ENCODE measurements at places on chromosomes 4 and X.

DNA sequence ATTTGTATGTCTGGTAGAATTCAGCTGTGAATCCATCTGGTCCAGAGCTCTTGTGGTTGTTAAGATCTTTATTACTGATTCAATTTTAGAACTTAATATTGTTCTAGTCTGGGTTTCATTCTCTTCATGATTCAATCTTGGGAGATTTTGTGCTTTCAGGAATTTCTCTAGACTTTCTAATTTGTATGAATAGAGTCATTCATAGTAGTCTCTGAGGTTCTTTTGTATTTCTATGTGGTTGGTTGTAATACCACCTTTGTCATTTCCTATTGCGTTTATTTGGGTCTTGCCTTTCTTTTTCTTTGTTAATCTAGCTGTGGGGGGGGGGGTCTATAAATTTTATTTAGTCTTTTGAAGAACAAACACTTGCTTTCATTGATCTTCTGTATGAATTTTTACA, 824.8 kb upstream of the GALNTL6 start:
- no peak for DNase-seq

GRCh38 chr4:126790633-126791032, 842.1 kb upstream of the INTU start:
- no peak for DNase-seq

DNA sequence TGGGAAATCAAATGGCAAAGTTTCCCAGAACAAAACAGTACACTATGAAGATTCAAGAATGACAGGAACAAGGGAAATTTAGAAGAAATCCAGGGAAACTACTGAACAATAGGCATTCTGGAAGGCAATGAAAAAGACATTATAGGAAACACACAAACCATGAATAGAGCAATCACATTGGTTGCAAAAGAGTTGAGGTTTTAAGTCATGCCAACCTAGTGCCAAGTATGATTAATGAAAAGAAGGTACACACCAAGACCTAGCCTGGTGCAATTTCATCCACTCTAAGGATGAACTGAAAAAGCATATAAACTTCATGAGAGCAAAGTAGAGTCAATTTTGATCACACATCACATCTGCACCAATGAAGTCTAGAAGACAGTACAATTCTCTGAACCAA, 326.9 kb downstream of the PDHA2 start:
- DNase-seq: no peak

- no peak for DNase-seq
These were observed 149.8 kb downstream of the GBA3 start for GRCh38 chr4:22842360-22843018.

DNA sequence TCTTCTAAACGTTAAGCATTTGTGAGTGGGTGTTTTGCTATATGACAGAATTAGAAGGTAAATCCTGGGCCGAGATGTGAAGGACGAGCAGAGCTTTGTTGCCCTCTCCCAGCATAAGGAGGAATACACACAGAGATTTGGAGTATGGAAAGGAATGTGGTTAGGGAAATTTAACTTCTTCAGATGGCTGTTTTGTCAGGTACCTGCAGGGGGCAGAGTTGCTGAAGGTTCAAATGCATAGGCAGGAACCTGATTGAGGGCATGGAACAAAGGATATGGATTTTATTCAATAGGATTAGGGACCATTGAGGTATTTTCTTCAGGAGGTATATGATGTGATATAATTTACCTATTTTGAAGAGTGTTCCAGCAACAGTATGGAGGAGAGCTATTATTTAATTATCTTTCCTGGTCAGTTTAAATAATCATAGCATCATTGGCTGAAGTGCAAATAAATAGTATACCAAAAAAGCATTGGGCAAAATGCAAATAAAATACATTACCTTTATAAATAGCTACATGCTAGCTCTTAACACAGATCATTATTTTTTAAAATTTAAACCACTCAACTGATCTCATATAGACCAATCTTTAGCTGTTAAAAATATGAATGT, 143.6 kb downstream of the SLIT2 start:
- no peak for DNase-seq

- no peak for DNase-seq
These were observed 42.1 kb downstream of the RBPJ start for GRCh38 chr4:26362745-26363439.

GRCh38 chr4:14708574-14708973, 293.7 kb upstream of the CPEB2 start:
- DNase-seq: no peak

DNA sequence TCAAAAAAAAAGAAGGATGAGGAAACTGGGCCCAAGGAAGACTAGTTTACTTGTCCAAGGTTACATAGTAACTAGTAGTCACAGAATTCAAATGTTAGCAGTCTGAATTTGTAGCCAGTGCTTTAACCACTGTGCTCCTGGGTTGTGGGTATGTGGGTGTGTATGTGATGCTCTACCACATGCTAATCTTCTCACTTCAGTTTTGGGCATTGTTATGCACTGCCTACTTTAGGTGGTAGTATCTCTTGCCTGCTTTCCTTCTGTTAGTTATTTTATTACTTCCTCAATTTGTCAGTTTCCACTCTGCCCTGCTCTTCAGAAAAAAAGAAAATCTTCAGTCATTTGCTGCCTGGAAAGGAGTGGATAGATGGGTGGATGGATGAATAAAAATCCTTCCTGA, 219.2 kb downstream of the RPA4 start:
- DNase-seq: no peak

DNA sequence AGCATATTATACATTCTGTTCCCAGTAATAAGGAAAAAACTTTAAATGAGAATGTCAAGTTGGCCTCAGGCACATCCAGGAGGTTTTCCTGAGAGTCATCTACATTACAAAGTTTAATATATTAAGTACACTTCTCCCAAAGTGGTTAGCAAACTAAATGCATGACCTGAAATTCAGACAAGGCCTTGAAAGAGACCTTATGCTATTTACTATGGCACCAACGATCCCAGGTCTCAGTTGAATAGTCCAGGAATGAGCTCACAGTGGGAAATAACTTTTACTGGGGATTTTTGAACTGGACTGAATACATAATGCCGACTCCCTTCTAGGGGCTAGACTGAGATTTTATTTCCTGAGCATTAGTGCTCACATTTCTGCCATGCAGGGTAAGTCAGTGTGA, 1577.5 kb upstream of the PCDH7 start:
- no peak for DNase-seq

DNA sequence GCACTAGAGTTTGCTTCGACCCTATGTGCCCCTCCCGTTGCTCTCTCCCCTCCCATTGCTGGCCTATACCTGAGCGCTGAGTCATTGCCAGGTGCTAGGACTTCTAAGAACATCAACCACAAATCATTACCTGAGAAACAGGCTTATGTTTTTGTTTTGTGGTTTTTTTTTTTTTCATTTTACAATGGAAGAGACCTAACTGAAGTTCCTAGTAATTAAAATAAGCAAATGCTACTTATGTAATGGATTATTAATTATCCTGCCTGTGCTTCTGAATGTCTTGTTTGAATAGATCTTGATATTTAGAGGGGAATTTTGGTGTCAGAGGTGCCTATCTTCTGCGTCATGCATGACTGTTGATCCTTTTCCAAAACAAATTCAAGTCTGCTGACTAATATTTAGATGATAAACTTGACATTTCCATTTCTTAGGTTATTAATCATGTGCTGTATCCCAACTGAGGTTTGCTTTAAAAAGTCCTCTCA, 275.4 kb upstream of the CPEB2 start:
- DNase-seq: no peak

GRCh38 chrX:51568586-51568985, 50.1 kb downstream of the CENPVL3 start:
- DNase-seq: no peak

DNA sequence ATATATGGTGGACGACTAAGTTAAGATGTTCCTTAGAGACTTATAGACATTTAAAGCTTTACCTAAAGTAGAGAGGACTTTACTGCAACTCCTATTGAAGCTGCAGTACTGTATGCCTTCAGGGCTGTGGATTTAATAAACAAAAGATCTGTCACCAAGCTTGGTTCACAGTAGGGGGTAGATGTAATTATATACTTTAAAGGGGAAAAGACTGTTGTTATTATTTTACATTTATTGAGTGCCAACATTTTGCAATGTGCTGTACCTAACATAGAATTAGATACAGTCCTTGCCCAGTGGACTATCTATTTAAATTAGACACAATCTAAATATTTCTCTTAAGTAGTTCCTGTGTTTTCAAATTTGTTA, 67.2 kb downstream of the SLIT2 start:
- DNase-seq: no peak

GRCh38 chr4:148934926-148935578, 492.8 kb upstream of the NR3C2 start:
- no peak for DNase-seq

DNA sequence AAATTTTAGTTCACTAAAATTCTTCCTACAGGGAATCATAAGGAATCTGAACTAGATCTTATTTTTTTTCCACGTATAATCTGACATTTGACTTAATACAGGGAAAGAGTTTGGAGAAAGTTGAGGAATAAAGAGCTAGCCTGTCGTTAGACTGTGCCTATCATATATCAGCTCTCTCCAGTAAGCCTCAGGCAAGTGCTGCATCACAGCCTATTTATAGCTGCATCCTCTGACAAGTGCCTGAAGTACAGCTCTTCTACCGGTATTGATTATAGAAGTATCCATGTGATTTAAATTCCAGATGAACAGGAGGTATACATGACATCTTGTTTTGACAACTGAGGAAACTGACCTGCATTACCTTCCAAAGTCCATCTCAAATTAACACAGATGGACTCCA, 248.9 kb downstream of the TLL1 start:
- DNase-seq: no peak

- no peak for DNase-seq
These were observed 15.2 kb downstream of the BCOR start for GRCh38 chrX:40082447-40083119.

- DNase-seq: no peak
These were observed 12.7 kb downstream of the ARMCX6 start for GRCh38 chrX:101605146-101605545.

GRCh38 chr4:15428611-15429010, 778 bp downstream of the C1QTNF7 start:
- no peak for DNase-seq

DNA sequence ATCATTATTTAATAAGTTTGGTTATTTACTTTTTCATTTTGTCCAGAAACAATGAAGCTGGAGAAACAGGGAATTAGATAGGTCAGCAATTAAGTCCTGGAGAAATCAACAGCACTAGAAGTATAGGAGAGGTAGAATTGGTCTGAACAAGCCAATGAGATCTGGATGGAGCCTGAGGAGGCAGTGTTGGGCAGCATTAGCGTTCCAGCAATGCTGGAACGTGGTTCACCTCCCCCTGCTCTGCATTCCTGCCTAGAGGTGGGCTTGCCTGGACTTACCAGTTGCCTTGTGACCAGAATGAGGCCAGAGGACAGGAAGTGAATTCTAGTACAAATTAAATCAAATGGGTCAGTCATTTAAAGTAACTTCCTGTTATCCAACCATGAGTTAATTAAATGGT, 4.6 kb downstream of the RASSF6 start:
- DNase-seq: no peak

DNA sequence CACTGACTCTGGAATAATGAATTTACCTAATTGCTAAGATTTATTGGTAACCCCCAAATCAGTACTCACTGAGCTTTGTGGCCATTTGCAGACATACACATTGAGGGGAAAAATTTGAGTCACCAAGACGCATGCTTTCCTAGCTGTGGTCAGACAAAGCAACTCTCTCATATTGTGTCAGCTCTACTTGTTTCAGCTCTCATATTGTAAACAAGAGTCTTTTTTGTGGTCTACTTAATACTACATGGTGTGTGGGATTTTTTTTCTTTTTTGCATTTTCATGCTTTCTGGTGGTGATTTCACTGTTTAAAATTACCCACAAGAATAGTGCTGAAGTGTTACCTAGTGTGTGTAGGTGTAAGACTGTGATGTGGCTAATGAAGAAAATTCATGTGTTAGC, 428.2 kb upstream of the GALNT7 start:
- no peak for DNase-seq

- DNase-seq: no peak
These were observed 270.5 kb upstream of the GPC4 start for GRCh38 chrX:133685822-133686221.

DNA sequence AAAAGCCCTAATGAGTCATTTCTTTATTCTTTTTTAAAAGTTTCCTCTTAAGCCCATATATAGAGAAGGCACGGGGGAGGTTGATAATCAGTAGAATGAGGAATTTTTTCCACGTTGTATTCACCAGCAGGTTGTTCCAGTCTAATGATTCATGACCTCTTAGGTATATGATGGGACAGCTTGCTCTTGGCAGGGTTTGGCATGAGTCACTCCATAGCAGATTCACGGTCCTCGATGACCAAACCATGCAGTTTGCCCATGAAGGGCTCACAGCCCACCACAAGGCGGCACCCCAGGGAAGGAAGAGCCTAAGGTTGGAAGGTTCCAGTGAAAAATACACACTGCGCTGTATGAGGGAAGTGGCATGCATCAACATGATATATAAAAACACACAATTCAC, 623.8 kb upstream of the DIPK2B start:
- no peak for DNase-seq

- DNase-seq: no peak
These were observed 8.2 kb downstream of the SH3TC1 start for GRCh38 chr4:8207314-8207713.

DNA sequence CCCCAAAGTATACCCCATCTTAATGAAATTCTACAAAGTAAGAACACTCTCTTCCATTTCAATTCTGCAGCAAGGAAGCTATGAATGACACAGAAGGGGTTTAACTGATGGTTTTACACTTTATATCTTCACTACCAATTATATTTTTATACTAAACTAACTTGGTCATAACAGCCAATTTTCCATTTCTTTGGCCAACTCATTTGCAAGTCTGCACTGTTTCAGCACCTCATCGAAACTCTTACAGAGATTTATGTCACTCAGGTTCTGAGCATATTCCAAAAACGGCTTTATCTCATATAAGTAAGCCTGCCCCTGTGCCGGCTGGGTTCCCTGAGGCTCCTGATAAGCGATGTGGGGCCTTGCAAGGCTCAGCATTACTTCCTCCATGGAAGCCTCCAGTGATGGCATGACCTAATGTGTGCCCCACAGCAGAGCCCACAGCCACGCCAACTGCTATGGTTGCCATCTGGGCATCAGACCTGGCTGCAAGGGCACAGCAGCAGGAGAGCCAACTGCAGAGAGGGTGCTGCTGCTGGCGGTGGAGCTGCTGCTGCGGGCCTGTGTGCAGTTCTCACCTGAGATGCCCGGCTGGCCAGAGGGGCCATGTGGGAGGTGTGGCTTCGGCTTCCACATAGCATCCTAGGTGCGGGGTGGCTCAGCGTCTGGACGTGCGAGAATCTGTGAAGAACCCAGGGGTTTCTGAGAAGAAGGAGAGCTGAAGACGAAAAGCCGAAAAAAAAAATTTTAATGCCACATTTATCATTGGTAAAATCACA, 13.4 kb upstream of the IBSP start:
- no peak for DNase-seq

DNA sequence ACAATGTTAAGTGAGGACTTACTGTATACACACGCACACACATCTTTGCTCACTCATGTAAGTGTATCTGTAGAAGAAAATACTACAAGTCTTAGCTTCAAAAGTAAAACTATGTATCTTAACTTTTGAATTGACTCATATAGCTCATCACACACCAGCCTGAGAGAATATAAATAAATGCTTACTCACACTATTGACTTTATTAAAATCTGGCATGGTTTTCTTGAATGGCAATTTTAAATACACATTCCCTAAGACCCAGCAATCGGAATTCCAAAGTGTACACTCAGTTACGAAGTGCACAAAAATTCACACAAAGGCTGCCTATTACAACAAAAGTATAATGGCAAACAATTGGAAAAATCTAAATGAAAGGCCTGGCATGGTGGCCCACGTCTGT, 2.0 kb downstream of the ERCC6L start:
- no peak for DNase-seq

All from esophagus squamous epithelium (tissue), 5 donors.